Activated CD8-positive, alpha-beta memory T cell treated with anti-CD3 and anti-CD28 coated beads for 24 hours (primary cell): ENCODE measurements at places on chromosomes 11 and 22.

DNA sequence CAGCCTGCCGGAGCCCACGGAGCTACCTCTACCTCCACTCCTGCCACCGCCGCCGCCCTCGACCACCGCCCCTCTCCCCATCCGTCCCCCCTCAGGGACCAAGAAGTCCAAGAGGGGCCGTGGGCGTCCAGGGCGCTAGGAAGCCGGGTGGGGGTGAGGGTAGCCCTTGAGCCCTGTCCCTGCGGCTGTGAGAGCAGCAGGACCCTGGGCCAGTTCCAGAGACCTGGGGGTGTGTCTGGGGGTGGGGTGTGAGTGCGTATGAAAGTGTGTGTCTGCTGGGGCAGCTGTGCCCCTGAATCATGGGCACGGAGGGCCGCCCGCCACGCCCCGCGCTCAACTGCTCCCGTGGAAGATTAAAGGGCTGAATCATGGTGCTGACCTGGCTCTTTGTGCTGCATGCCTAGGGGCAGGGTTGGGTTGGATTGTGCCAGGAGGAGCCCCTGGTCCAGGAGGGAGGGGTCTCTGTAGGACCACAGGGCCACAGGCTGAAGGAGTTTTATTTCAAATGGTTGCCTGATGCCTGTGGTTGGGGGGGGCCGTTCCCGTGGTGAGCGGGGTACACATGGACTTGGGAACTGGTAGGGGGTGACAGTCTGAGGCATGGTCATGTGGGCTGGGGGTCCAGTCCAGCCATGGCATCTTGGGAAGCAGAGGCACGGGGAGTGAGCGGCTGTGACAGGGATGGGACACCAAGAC is 2.3 kb downstream of the PTPRCAP start:
- peak; percentile 81 for DNase-seq

DNA sequence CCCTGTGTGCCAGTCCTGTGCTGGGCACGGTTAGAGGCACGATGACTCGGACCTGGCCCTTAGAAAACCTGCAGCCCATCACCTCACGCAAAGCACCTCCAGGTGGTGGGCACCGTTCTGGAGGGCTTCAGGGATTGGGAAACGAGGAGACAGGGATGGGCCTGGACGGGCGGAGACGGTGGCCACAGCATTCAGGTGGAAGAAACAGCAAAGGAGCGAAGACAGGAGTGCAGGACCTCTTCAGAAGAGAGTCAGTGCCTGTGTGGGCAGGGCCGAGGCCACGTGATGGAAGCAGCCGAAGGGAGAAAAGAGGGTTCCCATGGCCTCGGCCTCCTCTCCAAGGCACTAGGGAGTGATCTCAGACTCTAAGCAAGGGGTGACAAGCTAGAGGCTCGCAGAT is 8.1 kb upstream of the SLC22A12 start:
- DNase-seq = no peak

DNA sequence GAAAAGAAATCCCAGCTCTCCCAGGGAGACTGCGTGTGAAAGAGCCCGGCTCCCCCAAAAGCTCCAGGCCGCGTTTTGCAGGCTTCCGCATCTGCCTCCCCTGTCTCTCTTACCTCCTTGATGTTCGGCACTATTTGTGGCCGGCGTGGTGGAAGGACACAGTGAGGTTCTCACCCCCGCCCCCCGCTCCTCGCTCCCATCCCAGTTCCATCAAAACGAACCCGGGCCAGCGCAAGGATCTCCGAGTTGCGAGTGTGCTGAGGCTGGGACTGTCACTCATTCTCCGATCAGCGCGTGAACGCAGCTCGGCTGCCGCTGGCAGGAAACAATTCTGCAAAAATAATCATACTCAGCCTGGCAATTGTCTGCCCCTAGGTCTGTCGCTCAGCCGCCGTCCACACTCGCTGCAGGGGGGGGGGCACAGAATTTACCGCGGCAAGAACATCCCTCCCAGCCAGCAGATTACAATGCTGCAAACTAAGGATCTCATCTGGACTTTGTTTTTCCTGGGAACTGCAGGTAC is at the start of gene NCAM1:
Gene NCAM1, plus strand, starts transcription at position 275 of the 523 bp plus-strand sequence.
- peak; percentile 63 for DNase-seq

DNA sequence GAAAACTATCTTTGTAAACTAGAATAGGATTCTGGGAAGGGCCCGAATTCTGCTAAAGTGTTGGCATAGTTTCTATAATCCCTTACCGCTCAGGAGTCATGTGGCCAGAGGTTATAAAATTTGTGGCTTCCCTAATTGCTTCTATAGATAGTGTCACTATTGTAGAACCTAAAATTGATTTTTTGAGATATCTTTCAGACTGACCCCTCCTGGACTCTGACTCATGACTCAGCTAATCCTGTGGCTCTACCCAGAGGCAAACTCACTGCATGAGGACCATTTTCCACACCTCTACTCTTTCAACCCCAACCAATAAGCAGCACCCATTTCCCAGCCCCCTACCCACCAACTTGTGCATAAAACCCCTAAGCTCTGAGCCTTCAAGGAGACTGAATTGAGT is 61.8 kb upstream of the PRSS23 start:
- DNase-seq = no peak

DNA sequence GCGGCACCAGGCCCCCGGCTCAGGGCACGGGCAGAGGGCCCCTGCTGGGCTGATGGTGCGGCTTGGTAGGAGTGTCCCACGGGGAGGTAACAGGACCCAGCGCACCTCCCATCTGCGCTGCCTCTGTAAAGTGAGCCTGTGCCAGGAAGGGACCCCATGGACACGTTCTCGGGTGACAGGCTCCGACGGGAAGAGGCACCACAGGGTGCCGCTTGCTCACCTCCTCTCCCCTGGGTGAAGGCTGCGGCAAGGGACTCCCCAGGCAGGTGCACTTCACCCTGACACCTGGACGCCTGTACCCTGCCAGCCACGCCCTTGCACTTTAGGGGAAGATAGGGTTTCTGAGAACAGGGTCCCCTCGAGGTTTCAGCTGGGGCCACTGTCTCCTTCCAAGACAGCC is 48.1 kb downstream of the SHANK2 start:
- no peak for DNase-seq

DNA sequence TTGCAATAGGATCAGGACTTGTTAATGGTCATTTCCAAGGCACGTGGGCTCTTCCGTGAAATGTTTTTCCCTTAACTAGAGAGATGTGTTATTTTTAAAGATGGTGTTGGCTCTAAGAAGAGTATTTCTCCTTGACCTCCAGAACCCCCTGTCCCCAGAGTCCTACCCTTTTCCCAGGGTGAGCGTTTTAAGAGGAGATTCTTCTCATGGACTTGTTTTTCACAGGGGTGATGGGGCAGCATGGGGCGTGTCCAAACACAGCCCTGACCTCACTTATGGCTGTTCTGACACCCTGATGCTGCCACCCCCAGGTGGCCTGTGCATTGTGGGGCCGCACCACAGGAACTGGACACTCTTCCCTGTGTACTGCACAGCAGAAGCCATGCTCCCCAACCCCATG is 335.7 kb downstream of the TBC1D22A start:
- no peak for DNase-seq

DNA sequence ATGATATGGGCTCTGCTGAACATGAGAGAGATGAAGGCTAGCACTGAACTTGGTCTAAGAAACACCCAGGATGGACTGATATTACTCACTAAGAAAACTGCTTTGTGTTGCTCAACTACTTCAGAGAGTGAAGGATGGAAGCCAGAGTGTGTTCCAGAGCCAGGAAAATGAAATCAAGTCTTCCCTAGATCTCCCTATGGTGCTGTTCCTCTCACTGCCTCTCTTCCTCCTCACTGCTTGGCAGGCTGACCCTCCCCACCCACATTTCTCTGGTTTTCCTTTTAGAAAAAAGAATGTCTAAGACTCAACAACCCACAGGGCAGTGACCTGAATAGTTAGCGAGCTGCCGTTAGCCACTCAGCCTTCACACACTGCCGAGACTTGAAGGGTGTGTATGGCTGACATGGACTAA is 65.6 kb downstream of the CCDC81 start:
- no peak for DNase-seq

DNA sequence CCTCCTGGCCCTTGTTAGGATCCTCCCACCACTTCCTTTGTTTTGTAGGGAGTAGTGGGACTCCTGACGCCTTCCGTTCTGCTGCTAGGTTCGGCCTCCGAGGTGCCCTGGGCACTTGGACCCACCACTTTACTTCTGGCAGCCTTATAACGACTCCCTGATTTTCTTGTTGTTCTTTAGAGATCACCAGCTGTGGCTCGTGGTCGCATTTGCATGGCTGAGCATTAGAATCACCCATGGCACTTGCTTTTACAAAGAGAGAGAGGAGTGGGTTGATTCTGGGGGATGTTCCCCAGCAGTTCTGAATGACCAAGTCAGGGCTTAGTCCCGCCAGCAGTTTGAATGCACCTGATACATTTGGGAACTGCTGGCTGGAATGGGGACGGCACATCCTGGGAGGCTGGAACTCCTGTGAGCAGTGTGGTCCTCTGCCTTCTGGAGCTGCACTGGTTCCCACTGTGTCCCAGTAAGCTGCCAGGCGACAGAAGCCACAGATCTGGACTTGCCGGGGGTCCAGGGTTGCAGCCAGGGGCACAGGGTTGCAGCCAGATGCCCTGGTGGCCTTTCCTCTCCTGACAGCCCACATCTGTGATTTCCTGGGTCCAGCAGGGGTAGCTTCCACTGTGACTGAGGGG is 4.1 kb downstream of the TUB start:
- DNase-seq = no peak

DNA sequence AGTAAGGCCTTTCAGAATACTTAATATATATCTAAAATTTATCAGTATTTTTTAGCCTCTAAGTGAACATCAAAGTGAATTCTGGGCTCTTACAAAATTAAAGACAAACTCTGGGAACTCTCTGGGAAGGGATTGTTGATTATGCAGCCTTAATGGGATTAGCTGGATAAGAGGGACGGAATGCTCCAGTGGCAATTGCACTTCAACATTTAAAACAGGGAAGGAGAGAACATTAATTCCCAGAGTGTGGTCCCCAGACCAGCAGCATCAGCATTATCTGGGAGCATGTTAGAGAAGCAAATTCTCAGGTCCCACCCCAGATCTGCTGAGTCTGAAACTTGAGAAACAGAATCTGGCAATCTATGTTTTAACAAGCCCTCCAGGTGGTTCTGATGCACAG is 46.5 kb downstream of the POLD3 start:
- DNase-seq = no peak

DNA sequence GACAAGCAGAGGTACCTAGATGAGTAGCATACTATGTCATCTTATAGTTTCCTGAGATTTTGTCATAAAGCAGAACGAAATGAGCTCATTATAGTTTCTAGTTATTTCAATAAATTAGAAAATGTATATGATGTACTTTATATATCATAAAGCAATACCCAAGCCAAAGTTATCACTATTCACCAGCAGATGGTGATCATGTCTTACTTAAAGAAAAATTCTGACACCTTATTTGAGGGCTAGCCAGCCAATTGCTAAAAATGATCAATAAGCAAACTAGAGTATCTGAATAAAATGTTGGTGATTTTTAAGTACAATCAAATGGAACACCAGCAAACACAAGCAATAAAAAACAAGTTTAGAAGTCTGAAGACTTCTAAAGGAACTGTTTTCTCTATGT is 44.1 kb downstream of the RSF1 start:
- DNase-seq = no peak
